CD4-positive, alpha-beta T cell treated with Interleukin-12 subunit alpha and Interleukin-12 subunit beta, for 1 hour (primary cell): ENCODE measurements at places on chromosomes 1 and 21.
A peak's percentile ranks its signal among the peaks of the same experiment; 100 is the strongest.

GRCh38 chr1:36279110-36279788 lies 26.9 kb upstream of the SH3D21 start:
- DNase-seq, result no peak

DNA sequence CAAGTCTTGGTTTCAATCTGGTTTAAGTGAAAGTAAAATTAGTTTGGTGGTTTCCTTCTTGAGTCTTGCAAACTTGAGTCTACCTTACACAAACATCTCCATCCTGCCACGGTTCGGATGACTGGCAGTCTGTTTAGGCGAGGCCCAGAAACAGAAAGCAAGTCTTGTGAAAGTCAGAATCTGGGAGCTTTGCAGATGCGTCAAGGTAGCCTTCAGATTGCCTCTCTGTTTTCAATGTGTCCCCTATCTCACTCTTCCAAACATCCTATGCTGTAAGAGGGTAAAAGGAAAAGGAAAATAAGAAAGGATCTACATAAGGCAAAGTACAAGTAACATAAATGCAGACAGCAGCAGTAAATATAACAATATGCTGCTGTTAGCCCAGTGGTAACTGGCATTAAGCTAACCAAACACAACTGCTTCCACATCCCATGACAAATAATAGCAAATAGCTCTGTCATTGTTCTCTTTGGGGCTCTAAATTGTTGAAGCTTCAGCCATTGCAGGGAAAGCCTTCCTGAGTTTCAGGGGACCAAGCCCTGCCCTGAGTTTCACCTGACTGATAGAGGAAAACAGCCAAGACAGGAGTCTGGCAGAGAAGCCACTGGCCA lies 26.2 kb upstream of the C1orf105 start:
- DNase-seq, result peak; percentile 75

DNA sequence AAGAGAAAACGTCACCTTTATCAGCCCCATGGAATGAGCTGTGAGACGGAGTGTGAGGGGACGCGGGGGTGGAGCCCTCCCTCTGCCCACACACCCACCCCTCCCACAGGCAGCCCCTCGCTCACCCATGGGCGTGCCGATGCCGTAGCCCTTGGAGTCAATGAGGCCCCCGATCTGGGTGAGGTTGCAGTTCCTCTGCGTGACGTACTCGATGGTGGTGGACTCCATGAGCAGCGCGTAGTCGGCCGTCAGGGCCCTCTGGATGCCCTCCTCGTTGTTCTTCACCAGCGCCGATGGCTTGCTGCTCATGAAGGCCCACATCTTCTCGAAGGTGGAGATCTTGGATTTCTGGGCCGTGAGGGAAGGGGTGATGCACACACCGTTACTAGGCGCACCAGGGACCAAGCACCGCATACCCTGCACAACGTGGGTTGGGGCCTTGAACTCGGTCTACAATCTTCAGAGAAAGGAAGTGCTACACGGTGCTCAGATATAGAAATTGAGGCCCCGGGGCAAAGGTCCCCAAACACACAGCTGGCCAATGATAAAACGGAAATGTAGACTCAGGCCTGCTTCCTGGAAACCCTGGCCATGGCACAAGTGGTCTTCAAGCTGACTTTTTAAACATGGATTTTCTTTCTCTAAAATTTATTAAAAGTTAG lies 228.2 kb downstream of the GRIK3 start:
- no peak for DNase-seq

DNA sequence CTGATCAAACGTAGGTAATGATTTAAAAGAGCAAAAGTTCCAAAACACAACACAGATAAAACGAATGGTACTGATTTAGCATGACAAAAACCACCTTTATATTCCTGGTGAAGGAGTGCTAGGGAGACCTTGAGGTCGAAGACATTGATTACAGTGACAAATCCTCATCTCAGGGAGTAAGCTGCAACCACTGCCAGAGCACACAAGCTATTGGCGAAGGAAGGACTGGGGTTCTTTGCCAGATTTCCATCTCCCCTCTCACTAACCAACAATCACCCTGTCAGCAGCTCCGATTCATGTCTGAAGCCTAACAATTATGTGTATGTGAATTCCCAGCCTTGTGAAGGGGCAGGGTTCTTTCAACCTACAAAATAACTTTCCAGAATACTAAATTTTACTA lies 40.2 kb upstream of the DMRTB1 start:
- no peak for DNase-seq

- no peak for DNase-seq
Observed at GRCh38 chr1:27561124-27561899, 42.6 kb downstream of the AHDC1 start.

DNA sequence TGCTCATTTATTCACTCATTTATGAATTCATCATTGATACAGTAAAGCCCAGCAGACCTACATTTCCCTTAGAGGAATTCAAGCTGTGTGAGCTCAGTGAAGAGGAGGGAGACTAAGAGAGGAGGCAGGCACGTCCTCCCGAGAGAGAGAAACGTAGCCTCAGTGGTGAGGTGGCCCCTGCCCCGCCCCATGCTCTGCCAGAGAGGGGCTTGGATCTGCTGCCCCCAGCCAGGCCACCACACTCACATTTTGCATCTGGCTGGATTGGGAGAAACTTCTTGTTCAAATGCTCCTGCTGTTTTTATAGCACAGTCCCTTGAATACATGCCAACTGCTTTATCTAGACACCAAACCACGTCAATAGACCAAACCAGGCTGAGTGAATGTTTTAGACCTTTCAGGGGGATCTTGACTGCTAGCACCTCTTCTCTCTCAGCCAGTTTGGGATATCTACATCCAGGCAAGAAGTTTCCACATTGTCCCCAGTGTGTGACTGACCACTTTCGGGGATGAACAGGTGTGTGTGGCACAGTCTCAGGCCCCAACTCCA lies 67.7 kb upstream of the AJAP1 start:
- DNase-seq, result no peak

GRCh38 chr1:40257313-40257687 lies 736 bp upstream of the ZMPSTE24 start:
- DNase-seq, result no peak

- peak; percentile 79 for DNase-seq
Observed at GRCh38 chr1:162069334-162070093, at the start of gene NOS1AP. TSS of gene NOS1AP (plus strand) at chr1:162069691. CDS start at chr1:162070178, 487 bp downstream.
